Left forelimb (tissue), 1 donor: ENCODE measurements at places on chromosomes 2 and 18.

DNA sequence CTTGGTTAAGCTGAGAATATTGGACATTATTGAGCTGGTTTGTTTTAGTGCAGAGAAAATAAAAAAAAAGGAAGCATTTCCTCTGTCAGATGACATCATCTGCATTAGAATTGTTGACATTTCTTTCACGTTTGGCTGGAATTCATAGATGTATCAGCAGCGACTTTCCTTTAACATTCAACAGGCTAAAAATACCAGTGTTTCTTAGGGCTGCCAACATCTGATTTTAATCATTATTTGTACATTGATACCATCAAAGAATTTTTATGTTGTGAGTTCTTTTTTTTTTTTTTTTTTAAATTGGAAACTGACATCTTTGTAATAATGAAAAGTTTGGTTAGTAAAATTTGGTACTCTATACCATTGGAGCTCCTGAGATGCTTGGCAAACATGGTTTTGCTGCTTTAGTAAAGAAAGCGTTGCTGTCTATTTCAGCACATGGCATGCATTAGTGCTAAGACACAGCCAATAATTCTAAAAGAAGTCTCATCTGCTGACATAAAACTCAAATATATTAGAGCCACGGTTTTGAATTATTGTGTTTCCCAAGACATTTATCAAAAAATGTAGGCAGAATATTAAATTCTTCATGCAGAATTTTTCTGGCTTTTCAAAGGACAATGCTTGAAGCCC is 33.6 kb downstream of the GTF2A1L start:
- DNase-seq, result no peak

GRCh38 chr18:48481092-48481491 is 57.7 kb upstream of the CTIF start:
- DNase-seq, result no peak

GRCh38 chr2:165593081-165593480 is 123.6 kb downstream of the CSRNP3 start:
- DNase-seq, result no peak

- DNase-seq, result no peak
Observed at GRCh38 chr2:157364257-157364974, 38.8 kb upstream of the ERMN start.

DNA sequence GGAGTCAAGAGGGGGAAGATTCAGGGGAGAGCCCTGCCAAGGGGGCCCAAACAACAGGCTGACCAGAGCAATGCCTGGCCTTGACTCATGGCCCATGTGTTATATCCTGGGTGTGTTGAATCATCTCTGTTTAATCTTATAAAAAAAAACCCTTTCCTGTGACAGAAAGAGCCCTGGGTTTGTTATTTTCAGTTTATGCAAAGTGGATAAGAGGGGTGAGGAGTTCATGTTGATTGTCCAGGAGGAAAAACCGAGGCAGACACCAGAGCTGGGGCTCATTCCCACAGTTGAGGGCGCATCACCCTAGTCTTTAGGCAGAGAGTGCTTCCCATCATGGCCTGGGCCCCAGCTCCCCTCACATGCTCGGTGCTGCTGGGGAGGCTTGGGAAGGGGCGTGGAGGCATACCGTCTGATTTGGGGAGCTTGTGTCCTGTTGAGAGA is 30.9 kb upstream of the IL37 start:
- DNase-seq, result no peak

GRCh38 chr2:9208875-9209274 is 2.3 kb downstream of the ASAP2 start:
- DNase-seq, result no peak

DNA sequence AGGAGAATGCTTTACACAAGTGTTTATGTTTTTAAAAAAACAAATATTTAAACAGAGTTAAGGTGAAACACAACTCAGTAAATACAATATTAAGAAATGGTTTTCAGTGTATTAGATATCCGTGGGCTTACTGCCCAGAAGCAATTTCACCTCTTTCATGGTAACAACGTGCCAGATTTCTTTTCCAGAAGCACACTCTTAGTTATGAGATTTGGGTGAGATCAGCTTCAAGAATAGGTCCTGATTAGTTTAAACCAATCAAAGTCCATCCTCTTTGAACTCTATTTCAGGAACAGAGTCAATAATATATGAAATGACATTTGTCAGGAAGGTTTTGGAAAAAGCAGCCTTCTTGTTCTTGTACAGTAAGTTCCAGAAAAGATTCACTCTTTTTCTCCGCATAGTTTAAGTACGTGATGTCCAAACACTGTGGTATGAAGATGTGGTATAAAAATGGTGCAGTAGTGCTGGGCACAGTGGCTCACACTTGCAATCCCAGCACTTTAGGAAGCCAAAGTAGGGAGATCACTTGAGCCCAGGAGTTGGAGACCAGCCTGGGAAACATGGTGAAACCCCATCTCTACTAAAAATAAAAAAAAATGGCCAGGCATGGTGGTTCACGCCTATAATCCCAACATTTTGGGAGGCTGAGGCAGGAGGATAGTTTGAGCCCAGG is 14.7 kb downstream of the USP34 start:
- DNase-seq, result no peak

DNA sequence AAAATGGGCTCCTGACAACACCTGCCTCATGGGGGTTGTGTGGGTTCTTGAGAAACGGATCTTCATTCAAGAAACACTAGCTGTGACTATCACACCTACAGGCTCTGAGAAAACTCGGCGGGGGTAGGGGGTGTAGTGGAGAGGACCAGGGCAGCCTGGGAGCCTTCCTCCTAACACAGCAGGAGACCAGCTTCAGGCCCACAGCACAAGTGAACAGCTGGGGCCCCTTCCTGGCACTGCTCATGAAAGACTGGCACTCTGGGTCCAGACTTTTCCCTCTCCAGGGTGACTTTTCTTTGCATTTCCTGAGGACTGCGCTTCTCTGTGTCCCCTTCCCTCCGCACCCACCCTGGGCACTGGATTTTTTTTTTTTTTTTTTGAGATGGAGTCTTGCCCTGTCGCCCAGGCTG is 7.2 kb upstream of the SEMA4C start:
- no peak for DNase-seq

- no peak for DNase-seq
Observed at GRCh38 chr18:36516726-36517125, 219.2 kb downstream of the FHOD3 start.

DNA sequence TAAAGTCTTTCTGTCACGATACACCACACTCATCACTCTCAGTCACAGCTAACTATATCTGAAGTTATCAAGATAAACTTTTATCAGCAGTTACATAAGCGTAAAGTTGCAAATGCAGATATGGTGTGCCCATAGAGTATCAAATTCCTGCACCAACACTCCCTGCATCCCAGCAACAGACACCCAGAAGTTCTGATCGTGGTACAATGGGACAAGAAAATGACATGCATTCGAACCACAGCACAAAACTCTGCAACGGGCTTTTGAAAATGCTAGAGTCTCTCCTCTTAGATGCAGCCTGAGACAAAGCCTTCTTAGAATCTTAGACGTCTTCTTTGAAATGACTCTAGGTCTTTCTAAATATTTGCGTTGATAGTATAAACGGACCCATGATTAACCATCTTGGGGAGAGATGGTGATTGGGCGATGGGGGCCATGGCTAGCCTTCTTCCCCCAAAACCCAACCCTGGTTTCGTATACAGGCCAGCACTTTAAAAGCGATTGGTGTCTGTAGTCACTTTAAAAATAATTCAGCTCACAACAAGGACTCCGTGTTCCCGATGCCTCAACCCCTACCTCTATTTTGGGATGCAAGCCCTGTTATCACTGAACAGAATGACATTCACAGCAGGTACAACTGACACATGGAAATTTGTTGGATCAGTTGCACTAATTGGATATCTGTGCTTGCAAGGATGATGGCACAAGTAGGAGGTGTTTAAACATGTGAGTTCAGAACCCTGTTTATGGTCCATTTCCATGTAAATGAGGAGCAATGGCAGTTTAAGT is 286.6 kb downstream of the MYT1L start:
- no peak for DNase-seq

GRCh38 chr2:137206069-137206468 is 440.7 kb downstream of the THSD7B start:
- DNase-seq, result no peak

GRCh38 chr2:19747310-19748072 is 154.3 kb downstream of the TTC32 start:
- DNase-seq, result no peak

DNA sequence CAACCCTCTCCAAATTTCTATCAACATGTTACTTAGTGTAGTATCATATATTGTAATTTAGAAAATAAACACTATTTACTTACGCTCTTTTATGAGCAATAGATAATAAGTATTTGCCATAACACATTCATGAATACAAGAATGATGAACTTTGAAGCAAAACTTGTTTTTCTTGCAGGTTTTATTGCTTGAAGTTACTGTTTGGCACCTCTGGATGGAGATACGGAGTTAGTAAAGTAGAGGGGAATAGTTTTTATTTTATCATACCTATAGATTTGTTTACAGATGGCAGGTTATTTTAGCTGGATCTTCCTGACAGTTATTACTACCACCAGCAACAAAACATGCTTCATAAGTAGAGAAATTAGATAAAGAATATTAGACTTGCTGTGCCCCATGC is 274.2 kb upstream of the LRRTM4 start:
- DNase-seq, result no peak

DNA sequence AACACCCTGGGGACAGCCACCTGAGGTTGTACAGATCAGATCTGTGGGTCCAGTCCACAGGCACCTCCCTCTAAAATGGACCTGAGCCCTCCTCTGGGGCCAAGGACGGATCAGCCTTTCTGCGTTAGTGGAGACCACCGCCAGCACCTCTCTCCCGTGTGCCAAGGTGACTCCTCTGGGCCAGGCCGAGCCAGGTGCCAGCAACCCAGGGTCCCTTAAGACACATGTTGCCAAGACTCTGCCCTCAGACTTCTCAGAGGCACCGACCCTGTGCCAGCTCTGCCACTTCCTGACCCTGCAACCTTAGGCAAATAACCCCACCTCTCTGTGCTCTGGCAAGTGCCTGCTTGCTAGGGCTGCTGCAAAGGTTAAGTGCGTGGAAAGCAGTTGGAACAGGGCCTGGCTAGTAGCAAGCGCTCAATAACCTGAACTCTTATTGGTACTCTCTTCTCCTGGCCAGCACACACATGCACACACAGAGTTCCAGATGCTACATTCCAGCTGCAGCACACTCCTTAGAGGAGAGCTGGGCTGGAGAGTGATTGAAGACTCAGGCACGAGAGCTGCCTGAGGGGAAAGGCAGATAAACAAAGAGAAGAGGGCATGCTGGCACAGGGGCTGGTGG is 105.6 kb downstream of the TNS1 start:
- DNase-seq, result no peak

DNA sequence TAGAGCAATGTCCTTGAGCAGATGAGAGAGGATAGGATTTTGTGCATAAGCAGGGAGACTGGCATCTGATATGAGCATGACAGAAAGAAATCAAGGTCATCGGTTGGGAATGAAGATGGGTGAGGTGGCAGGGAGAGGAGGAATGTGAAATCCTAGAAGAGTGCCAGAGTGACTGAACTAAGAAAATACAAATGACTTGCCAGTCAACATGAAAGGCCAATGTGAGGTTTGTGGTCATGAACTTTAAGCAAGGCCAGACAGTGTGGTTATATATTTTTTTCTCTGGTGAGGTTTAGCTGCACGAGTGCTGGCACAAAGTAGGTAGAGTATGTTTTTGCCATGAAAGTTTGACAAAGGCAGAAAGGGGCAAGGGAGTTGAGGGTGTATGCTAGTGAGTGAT is 21.2 kb downstream of the QPCT start:
- DNase-seq, result no peak

DNA sequence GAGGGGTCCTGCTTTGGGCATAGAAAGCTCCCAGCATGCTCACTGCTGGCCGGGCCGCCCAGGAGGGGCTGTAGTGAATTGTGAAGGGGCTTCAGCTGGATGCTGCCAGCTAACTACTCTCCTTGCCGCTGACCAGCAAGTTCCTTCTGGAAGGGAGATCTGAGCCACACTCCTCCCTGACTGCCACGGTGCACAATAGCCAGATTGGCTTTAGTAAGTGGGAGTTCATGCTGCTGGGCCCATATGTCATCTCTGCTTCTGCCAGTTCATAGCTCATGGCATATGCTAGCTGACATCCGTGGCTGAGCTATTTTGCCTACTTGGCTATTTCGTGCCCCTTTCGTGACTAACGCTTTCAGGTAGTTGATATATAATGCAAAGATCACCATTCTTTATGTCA is 51.6 kb upstream of the ROCK2 start:
- DNase-seq, result no peak

DNA sequence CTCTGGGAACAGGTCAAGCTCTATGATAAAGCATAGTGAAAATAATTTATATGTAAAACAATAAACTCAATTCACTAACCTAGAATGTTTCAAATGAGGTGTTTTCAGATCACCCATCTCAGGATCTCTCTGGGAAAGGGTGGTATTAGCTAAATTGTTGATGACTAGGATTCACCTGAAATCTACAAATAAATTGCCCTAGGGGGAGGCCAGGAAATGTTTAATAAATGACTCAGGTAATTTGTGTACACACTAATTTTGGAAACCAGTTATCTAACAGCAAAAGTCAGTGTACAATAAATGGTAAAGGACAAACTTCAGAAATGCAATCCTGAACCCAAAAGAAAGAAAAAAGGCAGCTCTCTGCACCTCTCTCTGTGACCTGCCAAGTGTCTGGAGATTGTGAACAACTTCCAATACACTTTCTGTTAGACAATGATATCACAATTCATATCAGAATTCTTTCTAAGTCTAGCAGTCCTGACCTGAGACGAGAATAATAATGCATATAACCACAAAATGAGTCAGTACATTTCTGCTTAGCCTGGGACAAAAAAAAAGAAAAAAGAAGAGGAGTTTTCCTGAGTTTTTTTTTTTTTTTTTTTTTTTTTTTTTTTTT is 760.0 kb downstream of the EPHA4 start:
- DNase-seq, result no peak

- DNase-seq, result no peak
Observed at GRCh38 chr18:67043276-67043675, 439.4 kb upstream of the CDH19 start.

- DNase-seq, result no peak
Observed at GRCh38 chr2:138213624-138214023, 249.4 kb downstream of the HNMT start.

DNA sequence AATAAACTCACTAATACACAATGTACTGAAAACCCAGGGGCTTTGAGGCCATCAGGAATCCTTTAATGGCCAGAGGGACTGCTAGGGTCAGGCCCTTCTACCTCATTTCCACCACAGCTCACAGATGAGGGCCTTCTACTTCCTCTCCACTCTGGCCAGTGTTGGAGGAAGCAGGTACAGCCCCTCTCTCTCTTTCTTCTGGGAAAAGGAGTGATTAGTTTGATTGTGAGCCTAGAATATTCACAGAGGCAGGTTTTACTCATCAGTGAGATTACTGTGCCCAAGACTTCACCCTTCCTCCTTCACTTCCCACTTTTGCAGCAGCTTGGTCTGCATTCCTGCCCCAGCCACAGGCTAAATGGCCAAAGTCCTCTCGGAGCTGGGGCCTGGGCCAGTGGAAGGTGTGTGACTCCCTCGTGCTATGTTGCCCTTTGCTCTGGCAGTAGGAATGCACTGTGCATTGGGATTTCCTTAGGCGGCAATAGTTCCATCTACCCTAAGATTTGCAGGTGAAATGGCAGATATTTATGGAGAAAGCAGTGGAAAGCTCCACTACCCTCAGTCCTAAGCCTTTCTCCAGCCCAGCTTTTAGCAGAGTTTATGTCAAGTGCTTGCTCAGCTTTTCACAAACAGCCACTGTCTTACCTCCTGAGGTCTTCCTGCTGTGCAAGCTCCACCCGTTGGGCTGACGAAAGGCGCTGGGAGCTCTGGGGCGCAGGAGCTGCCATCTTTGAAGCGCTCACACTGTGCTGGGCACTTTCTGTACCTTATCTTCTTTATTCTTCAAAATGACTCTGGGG is 36.2 kb upstream of the YES1 start:
- DNase-seq, result no peak

- no peak for DNase-seq
Observed at GRCh38 chr18:23020555-23021294, 87.6 kb downstream of the RBBP8 start.

- peak; percentile 75 for DNase-seq
Observed at GRCh38 chr2:37671009-37671815, at the start of gene CDC42EP3. CDC42EP3 (minus strand) TSS chr2:37671642; CDS start chr2:37646587, 25,055 bp downstream.
